ENCODE measurements at places on chromosomes 1 and 21.

DNA sequence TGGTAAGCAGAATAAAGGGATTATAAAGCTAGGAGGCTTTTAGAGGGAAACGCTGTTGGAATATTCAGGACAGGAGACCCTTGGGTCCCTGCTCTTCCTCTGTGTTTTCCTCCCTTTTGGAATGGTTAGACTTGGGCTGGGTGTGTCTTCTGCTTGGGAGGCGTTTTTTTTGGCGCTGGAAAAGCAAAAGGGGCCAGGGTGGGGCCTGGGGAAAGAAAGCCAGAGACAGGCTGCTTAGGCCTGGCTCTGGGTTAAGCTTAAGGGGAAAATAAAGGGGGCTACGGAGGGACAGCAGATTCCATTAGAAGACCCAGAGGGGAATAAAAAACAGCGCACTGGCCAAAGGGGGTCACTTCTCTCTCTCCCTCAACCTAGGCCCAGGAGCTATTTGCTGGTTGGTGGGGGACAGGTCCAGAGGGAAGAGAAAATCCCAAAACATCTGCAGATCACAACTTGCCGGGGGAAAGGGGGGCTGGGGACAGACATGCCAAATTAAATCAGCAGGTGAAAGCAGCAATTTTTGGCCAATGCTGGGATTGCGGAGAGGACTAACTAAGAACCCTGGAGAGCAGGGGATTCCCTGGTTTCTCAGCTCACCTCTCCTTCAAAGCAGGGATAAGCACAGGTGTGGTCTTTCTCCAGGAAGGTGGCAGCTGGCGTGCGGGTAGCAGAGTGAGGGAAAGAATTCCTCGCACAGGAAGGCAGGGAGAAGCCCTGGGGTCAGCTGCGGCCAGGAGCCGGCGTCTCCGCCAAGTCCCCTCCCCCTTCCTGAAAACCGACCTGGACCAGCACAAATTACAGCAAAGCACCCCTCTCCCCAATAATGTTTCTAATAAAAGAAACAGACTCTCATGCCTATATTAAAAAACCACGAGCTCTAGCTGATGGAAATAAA lies 82.2 kb upstream of the AK4 start:
- no peak for DNase-seq

- no peak for DNase-seq
Observed at GRCh38 chr1:60031146-60031545, 42.4 kb downstream of the C1orf87 start.

GRCh38 chr1:233617025-233617424 lies 3.1 kb downstream of the KCNK1 start:
- DNase-seq = no peak

DNA sequence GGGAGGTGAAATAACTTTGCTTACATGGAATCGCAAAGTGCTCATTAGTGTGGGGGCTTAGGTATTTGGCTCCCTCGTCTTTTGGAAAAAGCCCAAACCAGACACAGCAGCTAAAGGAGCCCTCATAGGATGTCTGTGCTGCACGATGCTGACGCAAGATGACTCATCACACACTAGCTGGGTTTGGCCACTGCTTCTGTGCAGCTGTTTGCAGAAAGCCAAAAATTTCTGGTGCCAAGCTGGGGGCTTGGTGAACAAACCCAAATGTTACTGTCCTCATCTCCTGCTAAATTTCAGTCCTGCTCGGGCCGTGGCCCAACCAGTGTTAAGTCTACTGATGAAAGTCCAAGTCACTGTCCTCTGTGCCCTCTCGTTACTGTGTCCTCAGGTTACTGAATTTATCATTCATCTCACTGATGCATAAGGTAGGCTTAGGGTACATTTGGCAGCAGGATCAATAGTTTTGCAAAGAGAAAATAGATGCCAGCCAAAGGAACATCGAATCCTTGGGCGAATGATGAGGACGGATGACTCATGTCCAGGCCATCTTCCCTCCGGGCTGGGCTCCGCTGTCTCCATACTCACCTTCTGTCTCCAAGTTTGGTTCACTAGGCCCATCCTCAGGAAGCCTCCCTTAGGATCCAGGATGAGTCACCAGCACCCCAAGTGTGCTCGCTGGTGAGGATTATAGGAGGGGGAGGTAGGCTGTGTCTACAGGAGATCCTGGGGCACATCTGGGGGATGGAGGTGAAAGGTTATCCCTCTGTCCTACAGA lies 177.7 kb downstream of the ADSS2 start:
- DNase-seq = no peak

DNA sequence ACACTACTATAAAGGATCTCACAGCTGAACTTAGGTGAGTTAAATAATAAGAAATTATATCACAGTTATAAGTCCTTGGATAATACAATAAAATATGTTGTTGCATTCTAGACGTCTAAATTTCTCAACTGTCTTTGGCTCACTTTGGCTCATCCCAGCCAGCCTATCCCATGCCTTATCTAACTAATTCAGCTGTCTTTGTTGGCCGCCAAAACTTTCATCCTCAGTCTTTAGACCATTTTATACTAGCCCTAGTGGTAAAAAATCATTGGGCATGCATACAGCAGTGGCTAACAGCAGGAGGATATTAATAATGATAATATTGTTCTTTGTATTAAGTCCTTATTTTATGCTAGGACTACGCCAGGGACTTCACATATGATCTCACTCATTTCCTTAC lies 59.3 kb downstream of the CCDC18 start:
- DNase-seq = no peak

DNA sequence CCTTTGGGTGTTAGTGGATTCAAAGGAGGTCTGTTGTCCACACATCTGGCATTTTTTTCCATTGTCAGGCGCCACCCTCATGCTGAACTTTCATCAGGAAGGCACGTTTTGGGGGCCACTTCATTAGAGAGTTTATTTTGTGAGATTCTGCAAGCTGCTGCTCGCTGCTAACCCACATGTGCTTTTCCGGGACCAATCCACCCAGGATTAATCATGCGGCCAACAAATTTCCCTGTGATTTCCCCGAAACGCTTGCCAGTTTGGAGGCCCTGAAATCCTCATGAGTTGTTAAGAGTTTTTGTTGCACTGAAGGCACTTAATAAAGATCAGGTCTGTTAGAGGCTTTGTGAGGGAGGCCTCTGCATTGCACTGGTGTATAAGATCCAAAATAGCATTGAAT lies 2.4 kb downstream of the PDPN start:
- DNase-seq = no peak

DNA sequence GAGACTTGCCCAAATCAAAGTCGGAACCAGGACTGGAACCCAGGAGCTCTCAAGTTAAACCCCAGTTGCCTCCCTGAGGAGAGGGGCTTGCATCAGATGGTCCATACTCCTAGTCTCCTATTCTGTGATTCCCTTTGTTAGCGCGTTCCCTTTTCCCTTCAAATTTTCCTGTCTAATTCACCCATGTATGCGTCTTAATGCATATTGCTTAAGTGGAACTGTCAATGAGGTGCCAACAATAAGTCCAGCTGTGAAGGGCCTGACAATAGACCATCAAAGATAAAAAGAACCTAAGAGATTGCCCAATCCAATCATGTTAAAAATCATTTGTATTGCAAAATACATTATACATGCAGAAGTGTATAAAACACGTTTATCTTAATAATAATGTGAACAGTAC lies 634 bp upstream of the SPATA6 start:
- no peak for DNase-seq

DNA sequence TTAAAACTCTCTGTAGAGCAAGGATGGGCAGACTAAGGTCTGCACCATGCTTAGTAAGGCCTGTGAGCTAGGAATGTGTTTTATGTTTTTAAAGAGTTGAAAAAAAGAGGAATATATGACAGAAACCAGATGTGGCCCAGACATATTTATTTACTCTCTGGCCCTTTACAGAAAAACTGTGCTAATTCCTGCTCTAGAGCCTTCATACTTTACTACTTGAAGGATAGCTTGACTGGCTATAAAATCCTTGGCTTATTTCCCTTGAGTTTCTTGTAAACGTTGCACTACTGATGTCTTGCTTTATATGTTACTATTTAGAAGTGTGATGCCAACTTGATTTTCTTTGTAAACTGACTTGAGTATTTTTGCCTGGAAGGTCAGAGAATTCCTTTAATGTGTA lies 33.5 kb downstream of the CTBS start:
- DNase-seq = no peak

DNA sequence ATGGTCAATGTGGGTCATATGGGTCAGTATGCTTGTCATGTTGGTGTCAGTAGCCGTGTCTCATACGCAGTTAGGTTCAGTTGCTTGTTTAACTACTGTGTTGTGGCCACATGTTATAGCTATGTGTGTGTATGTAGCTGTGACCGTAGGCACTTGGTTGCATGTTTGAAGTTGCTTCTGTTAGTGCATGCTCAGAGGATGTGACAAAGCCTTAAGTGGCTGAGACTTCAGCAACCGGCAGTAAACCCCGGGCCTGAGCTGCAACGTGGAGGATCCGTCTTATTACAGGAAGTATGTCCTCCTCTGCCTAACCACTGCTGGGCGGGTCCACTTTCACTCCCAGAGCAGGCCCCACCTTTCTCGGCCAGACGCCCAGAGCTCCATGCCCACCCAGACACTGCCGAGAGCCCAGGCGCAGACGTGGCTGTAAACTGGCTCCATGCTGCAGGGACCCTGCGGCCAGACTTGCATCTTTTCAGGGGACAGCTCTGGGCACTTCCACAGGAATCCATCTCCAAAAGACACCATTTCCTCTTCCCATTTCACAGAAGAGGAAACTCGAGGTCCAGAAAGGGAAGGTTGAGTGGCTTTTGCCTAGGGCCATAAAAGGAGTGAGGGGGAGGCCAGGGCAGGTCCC lies 2.2 kb downstream of the TCEA3 start:
- DNase-seq = peak; percentile 11

GRCh38 chr1:173269490-173270230 lies 62.5 kb upstream of the TNFSF4 start:
- DNase-seq = no peak

- no peak for DNase-seq
Observed at GRCh38 chr1:207968521-207969009, 57.6 kb upstream of the CD34 start.

DNA sequence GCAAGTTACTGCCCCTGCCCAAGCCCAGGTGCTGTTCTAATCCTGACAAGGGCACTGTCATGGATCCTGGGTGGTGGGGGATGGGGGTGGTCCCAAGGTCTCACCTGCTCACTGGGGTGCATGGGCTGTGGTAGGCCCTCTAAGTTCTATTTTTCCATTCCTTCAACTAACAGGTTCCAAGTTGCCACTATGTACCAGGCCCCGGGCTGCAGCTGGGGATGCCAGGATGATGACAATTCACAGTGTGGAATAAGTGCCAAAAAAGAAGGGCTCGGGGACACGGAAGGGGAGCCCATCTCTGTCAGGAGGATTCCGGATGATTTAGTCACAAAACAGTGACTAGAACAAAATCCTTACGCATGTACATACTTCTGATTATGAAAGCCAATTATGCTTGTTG lies 76.0 kb downstream of the STUM start:
- no peak for DNase-seq

DNA sequence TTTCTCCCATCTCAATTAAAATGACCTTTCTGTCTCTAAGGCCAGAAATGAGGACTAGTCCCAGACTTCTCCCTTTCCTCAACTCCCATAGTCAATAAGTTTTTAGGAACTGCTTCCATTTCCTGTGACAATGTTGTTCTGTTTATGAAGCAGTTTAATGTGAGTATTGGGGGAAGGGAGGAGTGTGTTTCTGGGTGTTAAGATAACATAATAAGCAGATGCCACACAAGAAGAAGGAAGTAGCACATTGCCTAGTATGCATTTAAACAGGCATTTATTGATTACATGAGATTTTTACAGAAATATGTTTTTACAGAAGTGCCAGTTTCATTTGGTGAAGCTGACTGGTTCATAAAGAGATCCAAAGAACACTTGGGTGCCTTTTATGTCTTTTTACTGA lies 65.6 kb upstream of the TNR start:
- DNase-seq = no peak

GRCh38 chr1:53957194-53957818 lies 11.2 kb downstream of the LRRC42 start:
- DNase-seq = no peak

DNA sequence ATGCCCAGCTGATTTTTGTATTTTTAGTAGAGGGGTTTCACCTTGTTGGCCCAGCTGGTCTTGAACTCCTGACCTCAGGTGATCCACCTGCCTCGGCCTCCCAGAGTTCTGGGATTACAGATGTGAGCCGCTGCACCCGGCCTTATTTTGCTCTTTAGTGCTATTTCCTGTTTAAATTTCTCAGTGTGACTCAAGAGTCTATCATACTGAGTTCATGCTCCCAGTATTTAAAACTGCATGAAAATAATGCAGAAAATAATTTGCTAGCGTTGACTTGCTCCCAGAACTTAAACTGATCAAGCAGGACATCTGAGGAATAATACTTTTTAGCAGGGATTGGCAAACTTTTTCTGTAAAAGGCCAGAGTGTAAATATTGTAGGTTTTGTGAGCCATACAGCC lies 86.4 kb upstream of the C1orf21 start:
- no peak for DNase-seq

DNA sequence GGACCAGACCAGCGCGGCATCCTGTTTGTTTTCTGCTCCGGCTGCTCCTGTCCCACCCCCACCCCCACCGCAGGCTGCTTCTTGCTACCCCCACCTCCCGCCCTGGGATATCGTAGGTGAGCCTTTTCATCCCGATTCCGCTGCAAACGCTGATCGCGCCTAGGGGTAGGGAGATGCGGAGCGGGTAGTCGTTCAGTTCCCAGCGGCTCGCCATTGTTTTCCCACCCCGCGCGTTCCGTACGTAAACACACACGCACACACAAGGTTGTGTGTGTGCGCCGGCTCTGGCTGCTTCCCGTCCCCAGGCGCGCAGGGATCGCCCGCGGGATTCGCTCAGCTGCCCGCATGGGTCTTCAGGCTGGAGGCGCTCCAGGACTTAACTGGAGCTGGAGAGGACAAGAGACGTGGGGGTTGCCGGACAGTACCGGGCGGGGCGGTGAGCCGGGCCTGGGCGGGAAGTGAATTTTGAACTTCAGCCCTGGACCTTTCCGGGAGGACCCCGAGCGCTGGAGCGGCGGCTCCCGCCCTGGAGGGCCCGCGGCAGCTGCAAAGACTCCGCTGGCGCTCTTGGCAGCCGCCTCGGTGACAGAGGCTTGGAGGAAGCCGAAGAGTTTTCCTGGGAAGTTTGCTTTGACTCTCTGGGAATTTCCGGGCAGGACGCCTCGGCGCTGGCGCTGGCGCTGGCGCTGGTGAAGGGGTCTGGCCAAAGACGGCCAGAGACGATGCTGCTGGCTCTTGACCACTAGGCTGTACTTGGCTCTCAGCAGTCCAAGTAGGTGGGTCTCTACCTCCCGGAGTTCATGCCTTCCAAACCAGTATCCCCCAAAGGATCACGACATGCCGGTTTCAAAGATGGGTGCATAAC lies 1.6 kb downstream of the SOX13 start:
- DNase-seq = no peak

- DNase-seq = no peak
Observed at GRCh38 chr1:170978371-170978910, 43.1 kb downstream of the MROH9 start.

DNA sequence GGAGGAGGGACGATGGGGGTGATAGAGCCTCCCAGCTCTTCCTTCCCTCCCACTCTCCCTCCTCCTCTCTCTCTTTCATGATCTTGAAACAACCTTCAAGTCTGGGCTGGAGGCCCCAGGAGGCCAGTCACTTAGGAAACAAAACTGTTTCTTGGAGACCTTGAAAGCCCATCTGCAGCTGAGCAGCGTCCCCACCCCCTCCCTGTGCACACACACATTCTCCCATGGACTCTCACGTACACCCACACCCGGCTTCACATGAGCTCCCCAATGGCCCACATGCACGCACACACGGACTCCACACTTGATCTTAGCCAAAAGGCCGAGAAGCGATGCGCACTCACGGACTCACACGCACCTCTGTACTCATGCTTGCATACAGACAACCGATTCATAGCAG lies 3.2 kb upstream of the ATP1A2 start:
- no peak for DNase-seq
